NCI-H774 (cell line): ENCODE measurements at places on chromosomes 2 and 18.

- no peak for DNase-seq
Observed at GRCh38 chr2:238166391-238167343, 7.9 kb downstream of the ERFE start.

DNA sequence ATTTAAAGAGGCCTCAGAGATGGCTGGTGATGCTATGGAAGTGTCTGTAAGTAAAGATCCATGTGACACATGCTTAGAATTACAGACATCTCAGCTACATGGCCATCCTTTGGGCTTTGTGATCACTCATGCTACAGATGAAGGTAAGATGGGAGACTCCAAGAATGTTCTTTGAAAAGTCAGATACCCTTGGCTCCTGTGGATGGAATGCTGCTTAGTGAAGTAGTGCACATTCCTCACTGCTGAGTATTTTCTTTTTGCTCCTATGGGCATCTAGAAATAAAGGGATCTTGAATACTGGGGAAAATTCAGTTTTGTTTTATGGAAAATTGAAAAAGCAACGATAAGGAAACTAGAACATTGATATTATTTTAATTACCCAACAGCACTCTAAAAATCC lies 55.2 kb upstream of the REV1 start:
- no peak for DNase-seq

GRCh38 chr2:234951664-234952269 lies at the start of gene SH3BP4:
SH3BP4 (plus strand) TSS chr2:234952017; CDS start chr2:235035003, 82,986 bp downstream.
- DNase-seq: peak; percentile 61

DNA sequence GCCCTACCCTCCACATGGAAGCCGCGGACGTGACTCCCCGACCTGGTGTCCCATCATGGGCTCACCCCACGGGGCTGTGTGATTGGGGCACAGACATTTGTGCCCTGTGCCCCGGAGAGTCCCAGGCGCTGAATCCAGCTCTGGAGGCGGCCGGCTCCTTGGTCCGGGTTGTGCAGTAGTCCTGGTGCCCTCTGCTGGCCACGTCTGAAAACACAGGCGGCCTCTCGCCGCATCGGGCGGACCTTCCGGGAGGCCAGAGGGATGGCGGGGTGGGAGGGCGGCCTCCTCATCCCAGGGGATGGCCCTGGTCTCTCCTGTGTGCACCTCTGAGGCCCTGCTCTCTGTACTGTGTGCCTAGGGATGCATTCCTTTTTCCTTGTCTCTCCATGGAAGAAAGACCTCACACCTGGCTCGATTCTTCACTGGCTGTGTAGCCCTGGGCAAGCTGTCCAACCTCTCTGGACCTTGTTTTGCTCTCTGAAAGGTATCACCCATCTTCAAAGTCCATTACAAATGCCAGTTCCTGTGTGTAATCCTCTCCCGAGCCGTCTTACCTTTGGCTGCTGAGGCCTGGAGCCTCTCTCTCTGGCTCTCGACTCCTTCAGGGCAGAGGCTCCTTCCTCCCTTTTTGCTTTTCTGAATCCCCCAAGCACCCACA lies 27.6 kb downstream of the CELF4 start:
- no peak for DNase-seq

DNA sequence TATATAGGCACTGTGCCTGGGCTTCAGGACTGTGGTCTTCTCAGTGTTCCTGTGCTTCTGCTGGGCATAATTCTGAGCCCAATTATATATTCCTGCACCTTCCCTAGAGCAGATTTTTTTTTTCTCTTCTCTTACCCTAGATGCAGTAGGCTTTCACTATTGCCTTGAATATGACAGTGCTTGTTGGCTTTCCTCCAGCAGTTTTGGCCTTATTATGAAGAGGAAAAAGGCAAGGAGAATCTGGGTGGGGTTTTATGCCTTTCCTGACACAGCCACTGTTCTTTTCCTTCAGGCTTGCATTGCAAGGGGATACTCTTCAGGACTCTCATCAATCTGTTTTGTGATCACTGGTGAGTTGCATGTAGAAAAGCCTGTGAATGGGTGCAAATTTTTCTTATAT lies 221.9 kb upstream of the CELF4 start:
- DNase-seq: no peak

GRCh38 chr2:76567478-76567877 lies 856.8 kb upstream of the GCFC2 start:
- no peak for DNase-seq

GRCh38 chr2:202941771-202942170 lies 29.7 kb downstream of the CARF start:
- no peak for DNase-seq

- peak; percentile 20 for DNase-seq
Observed at GRCh38 chr2:233416199-233416598, 61.9 kb downstream of the DGKD start.

DNA sequence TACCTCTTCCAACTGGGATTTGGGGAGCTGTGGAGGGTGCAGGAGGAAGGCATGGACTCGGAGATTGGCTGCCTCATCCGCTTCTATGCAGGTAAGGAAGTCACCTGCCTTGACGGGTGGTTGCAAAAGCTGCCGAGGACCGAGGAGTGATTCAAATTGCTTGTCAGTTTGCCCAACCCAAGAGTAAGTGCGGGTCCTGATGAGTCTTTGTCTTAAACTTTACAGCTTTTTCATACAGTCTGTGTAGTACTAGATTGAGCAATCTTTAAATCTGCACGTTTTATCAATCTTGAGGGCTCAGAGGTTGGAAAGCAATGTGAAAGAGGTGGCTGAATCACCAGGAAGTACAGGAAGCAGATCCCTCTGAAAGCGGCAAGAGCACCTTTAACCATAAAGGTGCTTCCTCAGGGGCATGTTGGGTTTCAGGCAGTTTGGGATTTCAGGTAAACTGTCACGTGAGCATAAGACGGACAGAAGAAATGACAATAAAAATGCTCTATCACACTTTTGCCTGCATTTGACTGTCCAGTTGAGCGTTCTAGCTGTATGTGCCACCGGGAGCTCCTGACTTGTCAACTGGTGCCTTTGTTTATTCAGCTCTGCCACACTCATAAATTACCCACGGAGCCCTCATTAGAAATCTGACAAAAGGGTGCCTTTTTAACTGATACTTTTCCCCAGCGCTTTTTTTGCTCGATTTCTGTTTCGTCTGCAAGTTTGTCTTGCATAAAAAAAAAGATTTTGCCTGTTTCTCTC lies 2.0 kb downstream of the PHLPP1 start:
- peak; percentile 38 for DNase-seq

DNA sequence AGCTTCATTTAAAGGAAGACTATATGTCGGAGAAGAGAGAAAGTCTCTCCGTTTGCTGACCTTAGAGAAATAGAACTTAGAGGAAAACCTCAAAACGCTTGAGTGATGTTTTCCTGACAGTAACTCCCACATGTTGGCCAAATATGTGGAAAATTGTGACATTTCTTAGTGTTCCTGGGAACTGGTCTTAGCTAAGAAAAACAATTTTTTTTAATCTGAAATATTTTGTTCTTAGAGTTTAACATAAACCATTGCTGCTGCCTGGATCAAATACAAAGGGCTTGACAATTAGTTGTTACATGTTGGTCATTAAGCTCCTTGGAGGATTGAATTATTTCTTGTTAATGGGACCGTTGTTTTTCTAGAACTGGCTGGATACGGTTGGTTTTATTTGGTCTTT lies 16.3 kb downstream of the DYNC2LI1 start:
- DNase-seq: no peak

DNA sequence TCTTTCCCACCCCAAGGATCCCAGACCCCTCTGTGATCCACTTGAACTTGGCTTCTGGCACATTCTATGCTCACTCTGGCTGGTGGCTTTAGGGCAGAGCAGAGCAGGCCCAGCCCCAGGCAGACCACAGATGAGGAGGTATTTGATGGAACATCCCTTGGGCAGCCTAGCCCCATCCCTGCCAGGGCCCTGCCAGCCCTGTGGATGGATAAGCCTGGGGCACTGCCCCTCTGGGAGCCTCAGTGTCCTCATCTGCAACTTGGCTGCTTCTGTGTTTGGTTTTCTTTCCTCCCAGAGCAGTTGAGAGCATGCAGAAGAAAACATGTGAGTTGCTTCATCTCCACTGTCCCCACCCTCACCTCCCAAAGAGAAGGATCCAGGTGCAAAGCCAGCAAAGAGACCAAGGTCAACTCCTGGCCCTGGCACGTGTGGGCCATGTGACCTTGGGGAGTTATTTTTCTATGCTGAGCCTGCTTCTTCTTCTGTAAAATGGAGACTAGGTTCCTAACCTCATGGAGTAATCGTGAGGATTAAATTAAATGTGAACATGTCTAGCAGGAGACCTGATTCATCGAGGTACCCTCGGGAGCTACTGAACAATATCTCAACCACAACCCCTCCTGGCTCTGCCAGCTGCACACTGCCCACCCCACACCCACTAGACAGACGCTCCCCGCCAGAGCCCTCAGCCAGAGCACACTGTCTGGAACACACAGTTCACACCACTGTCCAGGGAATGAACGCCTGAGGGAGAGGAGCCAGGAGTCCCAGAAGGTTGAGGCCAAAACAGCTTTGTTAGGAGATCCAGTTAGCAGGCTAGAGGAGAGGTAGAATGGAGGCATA lies 14.6 kb upstream of the TNS1 start:
- DNase-seq: no peak

- no peak for DNase-seq
Observed at GRCh38 chr18:12361770-12362378, 15.2 kb downstream of the AFG3L2 start.

- no peak for DNase-seq
Observed at GRCh38 chr18:55236150-55236931, 277.1 kb upstream of the CCDC68 start.

DNA sequence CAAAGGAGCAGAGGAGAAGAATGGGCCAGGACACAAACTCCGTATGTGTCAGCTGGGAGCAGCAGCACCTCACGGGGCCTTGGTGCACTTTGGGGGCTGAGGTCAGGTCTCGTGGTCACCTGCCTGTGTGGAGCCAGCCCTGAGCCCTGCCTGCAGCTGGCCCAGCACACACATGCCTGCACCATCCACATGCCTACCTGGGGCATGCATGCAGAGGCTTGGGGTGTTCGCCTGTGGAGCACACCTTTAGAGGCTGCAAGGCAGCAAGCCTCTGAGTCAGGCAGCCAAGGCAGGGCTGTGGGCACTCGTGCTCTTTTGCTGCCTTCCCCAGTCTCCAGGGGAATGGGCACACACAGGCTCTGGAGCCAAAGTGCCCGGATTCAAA lies 36.0 kb downstream of the ARHGEF4 start:
- no peak for DNase-seq

- DNase-seq: no peak
Observed at GRCh38 chr2:172937884-172938712, 137.5 kb upstream of the MAP3K20 start.

GRCh38 chr18:8324343-8325065 lies 284.7 kb upstream of the RAB12 start:
- DNase-seq: no peak

DNA sequence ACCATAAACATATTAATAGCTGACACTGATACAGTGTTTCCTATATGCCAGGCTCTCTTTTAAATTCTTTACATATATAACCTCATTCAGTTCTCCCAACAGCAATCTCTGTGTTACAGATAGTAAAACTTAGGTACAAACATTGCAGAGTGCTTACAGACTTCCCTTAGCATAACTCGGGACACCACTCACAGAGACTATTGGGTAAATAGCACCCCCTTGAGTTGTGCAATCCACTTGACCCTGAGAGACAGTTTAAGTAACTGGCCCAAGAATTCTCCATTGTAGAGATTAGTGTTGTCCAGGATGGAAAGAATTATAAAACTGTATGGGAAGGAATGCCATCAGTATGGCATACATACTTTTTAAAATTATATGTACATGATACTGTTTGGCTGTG lies 110.1 kb downstream of the POLE4 start:
- no peak for DNase-seq
